Left hindlimb (tissue), 1 donor: ENCODE measurements at places on chromosomes 1 and 21.

DNA sequence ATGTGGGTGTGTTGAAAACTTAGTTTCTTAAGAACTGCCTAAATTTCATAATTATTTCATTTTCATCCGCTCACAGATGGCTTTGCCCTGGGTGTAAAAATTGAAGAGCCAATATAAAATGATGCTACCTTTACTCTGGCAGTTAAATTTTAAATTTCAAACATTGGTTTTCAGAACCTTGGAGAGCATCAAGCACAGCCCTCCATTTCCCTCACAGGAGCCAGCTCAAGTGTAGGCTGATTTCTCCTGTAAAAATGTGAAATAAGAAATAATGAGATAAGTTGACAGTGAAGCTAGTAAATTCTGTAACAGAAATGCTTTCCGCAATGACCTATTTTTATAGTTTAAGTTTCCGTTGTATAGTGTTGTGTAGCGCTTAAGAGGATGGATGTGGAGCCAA lies 53.9 kb upstream of the AKT3 start:
- DNase-seq: no peak

- no peak for DNase-seq
Observed at GRCh38 chr1:212754193-212754592, 37.4 kb downstream of the NSL1 start.

GRCh38 chr1:98761219-98761865 lies 99.8 kb downstream of the SNX7 start:
- no peak for DNase-seq

DNA sequence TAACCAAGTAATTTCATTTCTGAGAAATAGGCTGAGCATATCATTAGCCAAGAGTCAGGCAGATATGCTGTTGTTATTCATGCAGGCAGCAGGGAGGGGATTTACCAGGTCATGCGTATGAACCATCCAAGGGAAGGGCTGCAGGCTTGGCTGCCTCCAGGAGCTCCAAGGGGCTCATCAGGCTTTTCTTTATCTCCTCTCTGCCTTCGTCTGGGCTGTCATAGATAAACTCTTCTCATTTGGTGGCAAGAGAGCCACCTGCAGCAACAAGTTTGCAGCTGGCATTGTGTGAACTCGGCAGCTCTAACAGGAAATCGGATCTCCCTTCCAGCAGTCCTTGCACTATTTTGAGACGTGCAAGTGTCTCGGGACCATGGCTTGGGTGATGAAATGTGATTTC lies 7.5 kb downstream of the CCDC27 start:
- peak; percentile 7 for DNase-seq

DNA sequence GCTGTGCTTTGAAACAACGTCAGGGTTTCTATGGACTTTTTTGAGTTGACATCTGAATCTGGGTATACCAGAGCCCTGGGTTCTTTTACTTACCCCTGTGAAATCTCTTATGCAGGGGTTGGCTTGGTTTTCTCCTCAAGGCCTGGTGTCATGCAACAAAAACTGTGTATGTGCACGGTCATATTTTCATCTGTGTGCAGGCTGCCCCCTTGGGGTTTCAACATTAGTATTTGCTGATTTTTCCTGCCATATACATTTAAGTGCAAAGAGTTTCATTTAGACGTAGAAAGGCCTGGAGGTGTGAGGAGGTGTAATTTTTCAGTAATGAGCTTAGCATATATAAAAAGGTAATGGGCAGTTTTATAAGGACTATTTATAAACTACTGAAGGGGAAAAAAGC lies 22.0 kb upstream of the ZBTB18 start:
- no peak for DNase-seq

GRCh38 chr1:200118779-200119505 lies 91.4 kb downstream of the NR5A2 start:
- no peak for DNase-seq

- DNase-seq: peak; percentile 13
Observed at GRCh38 chr1:5739561-5740078, 252.6 kb downstream of the NPHP4 start.

GRCh38 chr1:243890576-243890975 lies 40.5 kb upstream of the AKT3 start:
- DNase-seq: no peak

GRCh38 chr21:27269644-27270043 lies 302.8 kb upstream of the ADAMTS5 start:
- no peak for DNase-seq

DNA sequence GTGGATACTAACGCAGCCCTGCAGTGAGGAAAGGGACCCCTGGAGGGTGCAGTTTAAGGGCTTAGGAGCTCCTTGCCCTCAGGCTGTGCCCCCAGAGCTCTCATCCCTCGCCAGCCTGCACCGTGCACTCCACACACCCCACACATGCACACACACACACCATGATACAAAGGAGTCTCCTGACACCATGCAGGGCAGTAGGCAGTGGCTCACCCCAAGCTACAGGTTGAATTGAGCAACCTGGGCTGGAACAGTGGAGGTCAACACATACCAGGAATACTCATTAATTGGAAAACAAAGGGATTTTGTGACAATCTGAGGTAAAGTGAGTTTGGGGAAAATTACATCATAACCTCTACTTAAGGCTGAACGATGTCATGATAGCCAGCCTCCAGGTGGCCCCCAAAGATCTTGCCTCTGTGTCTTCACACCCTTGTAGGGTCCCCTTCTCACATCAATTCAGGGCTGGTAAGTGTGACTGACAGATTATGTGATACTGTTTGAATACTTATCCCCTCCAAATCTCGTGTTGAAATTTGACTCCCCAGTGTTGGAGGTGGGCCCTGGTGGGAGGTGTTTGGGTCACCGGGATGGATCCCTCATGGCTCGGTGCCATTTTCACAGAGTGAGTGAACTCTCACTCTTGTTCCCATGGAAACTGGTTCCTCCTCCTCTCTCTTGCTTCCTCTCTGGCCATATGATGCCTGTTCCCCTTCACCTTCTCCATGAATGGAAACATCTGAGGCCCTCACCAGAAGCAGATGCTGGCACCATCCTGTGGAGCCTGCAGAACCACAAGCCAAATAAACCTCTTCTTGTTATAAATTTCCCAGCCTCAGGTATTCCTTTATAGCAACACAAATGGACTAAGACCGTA lies 111.0 kb upstream of the RAB4A start:
- DNase-seq: no peak

DNA sequence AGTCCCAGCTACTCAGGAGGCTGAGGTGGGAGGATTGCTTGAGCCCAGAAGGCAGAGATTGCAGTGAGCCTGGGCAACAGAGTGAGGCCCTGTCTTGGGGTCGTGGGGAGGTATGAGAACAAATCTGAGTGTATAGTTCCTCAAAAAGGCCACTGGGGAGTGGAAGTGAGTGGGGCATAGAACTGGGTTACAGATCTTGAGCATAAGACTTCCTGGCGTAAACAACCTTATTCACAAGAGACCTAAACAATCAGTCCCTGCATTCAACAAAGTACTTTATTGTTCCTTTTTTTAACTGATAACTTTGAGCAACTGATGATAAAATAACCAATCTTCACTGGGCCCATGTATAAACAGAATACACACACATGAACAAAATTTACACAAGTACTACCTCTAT lies 72.7 kb upstream of the MUTYH start:
- no peak for DNase-seq

GRCh38 chr1:47191940-47192457 lies 2.2 kb upstream of the PDZK1IP1 start:
- DNase-seq: no peak

DNA sequence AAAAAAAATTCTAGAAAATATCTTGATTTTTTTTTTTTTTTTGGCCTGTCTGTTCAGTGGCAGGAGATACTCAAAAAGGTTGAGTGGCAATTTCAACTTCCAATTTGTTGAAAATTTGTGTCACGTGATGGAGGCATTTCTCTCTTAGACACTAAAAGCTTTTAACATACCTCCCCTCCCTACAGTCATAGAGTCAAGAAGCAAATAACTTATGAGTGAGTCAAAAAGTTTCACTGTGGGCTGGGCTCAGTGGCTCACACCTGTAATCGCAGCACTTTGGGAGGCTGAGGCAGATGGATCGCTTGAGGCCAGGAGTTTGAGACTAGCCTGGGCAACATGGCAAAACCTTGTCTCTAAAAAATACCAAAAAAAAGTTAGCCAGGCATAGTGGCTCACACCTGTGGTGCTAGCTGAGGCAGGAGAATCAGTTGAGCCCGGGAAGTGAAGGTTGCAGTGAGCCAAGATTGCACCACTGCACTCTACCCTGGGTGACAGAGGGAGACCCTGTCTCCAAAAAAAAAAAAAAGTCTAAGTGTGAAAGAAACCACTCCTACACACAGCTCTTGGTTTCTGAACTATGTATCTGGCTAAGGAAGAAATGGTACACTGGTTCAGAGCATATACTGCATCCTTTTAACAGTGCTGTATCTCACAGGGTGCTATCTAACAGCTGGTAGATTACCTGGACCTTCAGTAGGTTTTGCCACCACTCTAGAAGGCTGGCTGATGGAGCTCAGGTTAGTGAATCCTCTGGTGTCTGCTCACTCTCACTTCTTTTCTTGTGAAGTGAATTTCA lies 11.6 kb upstream of the BSDC1 start:
- no peak for DNase-seq

DNA sequence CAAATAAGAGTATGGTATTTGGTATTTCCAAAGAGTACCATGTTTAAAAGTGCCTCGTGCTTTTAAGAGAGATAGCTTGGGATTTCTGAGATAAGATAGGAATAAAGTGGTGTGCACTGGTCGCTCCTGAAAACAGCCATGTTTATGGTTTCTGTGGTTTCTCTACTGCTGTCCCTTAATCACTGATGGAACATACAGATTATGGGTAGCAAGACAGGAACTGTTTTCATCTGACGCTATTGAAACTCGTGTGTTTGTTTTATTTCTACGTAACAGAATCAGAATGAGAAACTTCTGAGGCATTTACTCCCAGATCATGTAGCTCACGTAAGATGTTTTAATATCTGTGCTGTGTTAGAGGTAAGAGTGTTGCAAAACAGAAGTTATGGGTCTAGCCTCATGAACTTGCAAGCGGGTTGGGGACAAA lies 126.0 kb downstream of the KIAA0319L start:
- no peak for DNase-seq

DNA sequence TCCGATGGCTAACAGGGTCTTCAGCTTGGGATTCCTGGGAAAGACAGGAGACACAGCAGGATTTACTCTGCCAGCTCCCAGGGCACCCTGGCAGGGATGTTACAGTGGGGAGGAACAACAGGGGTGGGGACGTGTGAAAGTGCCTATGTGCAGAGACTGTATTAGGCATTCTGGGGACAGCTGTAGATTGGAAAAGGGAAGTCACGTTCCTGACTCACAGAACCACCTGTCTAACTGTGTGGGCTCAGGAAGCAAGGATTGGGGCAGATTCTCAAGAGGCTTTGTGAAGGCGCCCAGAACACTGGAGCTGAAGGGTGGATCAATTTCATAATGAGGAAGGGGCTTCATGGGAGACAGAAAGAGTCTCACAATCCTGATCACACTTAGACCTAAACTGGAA lies 4.4 kb downstream of the CHIT1 start:
- no peak for DNase-seq

- no peak for DNase-seq
Observed at GRCh38 chr1:234950598-234950997, 178.0 kb downstream of the TOMM20 start.

GRCh38 chr21:39386194-39386593 lies 37.3 kb upstream of the HMGN1 start:
- peak; percentile 47 for DNase-seq

DNA sequence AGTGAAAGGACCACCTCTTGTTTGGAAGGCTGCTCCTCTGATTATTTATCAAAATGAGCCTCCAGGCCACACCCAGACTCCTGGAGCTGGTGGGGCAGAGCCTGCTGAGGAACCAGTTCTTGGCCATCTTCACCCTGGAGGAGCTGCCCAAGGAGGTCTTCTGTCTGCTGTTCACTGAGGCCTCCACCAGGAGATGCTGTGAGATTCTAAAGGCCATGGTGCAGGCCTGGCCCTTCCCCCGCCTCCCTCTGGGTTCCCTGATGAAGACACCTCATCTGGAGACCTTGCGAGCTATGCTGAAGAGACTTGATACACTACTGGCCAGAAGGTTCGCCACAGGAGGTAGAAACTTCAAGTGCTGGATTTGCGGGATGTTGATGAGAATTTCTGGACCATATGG lies 61.7 kb upstream of the GJA8 start:
- DNase-seq: no peak

GRCh38 chr1:205680073-205680851 lies at the start of gene SLC45A3:
Gene SLC45A3, minus strand, starts transcription at chr1:205680509. Its CDS starts 15,853 bp downstream, at chr1:205664656.
- DNase-seq: no peak

DNA sequence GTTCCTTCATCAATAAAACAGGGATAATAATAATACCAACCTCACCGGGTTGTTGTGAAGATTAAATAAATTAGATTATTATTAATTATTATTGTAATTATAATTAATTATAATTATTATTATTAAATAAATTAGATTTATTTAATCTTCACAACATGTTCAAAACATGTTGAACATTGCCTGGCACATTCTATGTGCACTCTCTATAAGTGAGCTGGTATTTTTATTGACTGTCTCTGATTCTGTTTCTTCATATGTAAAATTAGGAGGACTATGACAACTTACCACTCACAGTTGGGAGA lies 834 bp upstream of the C8B start:
- no peak for DNase-seq

DNA sequence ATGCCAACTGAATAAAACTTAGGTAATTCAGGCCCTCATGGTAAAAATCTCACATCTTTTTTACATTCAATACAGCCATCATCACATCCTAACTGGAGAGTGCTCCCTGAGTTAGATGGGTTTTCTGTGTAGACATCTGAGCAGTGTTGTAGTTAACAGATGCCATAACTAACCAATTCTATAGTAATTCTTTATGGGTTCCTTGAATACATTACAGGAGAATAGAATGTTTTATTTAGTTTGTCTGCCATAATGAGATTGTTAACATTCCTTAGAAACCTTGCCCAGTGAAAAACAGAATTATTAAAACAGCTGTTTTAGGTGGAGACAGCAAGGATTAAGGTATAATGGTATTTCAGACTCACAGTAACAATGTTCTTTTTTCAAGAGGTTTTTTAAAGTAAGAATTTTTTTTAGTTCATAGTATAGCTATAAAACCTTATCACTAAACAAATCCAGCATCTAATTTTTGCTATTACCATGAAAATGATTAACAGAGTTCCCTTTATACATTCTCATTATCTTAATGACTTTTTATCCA lies 95.3 kb downstream of the ATP5PO start:
- DNase-seq: no peak

DNA sequence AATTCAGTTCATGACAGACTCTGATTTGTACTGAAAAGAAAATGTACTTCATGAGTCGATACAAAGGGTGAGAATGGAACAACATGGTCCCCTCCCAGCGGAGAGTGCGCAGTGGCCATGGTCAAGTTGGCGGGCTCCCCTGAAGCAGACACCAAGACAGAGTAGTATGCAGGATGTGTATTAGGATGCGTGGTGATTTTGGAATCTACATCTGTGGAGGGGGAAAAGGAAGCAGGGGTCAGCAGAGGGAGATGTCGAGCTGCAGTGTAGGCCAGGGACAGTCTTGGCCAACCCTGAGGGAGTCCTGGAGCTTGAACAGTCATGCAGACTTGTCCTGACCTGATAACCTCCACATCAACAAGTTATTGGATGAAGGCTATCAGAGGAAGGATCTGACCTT lies 481.0 kb downstream of the OMA1 start:
- no peak for DNase-seq

- DNase-seq: no peak
Observed at GRCh38 chr21:14477133-14477532, 69.0 kb downstream of the SAMSN1 start.
